ENCODE measurements at places on chromosomes 6 and 20.

- no peak for DNase-seq
These were observed 748.6 kb downstream of the TENT5A start for GRCh38 chr6:81003894-81004293.

GRCh38 chr20:47748823-47749222, 36.5 kb downstream of the SULF2 start:
- DNase-seq = no peak

- no peak for DNase-seq
These were observed 383.7 kb upstream of the CDH4 start for GRCh38 chr20:60868316-60868891.

DNA sequence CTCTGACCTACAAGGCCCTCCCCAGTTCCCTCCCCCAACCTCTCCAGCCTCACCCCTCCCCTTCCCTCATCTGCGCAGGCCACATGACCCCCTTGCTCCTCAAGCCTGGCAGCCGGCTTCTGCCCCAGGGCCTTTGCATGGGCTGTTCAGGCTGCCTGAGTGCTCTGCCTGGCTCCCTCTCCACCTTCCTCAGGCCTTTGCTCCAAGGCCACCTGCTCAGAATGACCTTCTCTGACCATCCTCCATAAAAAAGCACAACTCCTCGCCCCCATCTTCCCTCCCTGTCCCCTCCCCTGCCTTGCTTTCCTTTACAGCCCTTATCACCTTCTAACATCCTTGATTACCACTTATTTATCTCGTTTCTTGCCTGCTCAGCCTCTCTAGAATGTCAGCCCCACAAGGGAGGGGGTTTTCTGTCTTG, 38.7 kb downstream of the SPDEF start:
- no peak for DNase-seq

DNA sequence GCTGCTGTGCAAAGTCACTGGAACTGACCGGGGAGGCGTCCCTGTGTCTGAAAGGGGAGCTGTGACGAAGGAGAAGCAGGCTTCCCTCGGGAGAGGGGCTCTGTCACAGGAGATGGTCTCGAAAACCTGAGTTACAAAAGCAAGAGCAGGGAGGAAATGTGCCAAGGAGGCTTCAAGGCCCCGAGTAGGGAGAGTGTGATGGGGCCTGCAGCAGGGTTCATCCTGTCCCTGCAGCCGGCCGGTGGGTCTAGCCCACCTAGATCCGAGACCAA, 16.7 kb downstream of the DYNLT1 start:
- no peak for DNase-seq

- no peak for DNase-seq
These were observed 101.9 kb upstream of the NAA20 start for GRCh38 chr20:19915111-19915798.

- no peak for DNase-seq
These were observed 1.2 kb downstream of the SNTA1 start for GRCh38 chr20:33442136-33443005.

DNA sequence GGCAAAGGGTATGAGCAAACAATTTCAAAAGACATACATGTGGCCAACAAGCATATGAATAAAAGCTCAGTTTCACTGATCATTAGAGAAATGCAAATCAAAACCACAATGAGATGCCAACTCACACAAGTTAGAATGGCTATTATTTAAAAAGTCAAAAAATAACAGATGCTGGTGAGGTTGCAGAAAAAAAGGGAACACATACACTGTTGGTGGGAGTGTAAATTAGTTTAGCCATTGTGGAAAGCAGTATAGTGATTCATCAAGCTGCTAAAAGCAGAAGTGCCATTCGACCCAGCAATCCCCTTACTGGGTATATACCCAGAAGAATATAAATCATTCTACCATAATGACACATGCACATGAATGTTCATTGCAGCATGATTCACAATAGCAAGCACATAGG, 6.7 kb upstream of the KHDC1L start:
- DNase-seq = no peak

DNA sequence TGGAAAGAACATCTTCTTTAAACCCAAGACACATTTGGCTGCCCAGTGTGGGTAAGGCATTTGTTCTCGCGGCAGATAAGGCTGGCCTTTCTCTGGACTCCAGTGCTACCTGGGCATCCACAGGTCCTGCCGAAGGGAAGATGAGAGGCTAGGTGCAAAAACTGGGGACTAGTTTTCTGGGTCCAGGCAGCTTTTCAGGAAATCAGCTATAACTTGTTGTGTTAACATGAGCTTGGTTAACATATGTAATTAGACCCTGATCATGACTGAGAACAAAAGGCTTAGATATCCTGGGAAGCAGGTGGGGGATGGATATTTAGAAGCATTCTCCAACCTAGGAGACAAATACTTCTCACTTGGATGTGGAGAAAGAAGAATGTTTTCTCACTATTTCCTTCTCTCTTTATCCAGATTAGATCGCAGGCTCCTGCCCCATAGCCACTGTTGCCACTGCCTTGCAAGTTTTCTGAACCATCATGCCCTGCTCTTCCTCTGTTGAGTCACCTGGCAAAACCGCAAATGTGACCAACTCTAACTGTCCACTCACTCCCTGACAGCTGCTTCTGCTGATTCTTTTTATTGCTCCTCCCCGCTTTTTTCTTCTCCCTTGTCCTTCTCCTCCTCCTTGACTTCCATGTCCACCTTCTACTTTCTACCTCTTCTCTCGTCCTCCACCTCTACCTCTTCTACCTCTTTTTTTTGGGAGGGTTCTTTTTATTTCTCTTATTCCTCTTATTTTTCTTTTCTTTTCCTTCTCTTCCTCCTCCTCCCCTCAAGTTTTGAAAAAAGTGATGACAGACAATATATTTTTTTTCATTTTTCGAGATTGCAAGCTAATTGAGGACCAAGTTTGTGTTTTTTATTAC, 258.1 kb downstream of the UTRN start:
- no peak for DNase-seq

- no peak for DNase-seq
These were observed 7.7 kb downstream of the GNMT start for GRCh38 chr6:42968126-42968701.

DNA sequence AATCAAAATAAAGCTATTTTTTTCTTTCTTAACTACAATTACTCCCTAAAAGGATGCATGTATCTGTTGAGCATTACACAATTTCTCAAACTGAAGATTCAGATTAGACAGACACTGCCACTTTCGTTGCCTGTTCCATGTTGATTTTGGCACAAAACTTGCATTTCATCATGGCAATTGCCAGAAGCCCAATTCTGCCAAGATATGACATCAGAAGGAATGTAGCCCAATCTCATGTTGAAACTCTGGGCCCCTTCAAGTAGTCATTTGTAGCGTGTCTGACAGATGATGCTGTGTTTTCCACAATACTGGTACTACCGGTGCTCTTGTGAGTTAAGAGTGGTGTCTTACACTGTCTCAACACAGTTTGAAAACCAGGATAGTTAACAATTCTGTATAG, 705.4 kb downstream of the PTPRT start:
- no peak for DNase-seq

GRCh38 chr6:88179692-88180091, 13.5 kb upstream of the CNR1 start:
- DNase-seq = no peak

GRCh38 chr6:102717737-102718456, 1324.4 kb downstream of the GRIK2 start:
- no peak for DNase-seq
